ENCODE measurements at places on chromosomes 4 and X.

- H3K4me3 ChIP-seq = no peak overlapping the region
- H3K27me3 ChIP-seq = no peaks in the 10 kb centered on the region
- peaks cover 6% of the 10 kb centered on the region for H3K4me1 ChIP-seq
- no peak for DNase-seq
- no peak overlapping the region for H3K27ac ChIP-seq
- peaks cover 14% of the 10 kb centered on the region for H3K36me3 ChIP-seq
Observed at GRCh38 chrX:20130357-20130756, 11.3 kb downstream of the EIF1AX start.

- DNase-seq = no peak
- no peak overlapping the region for H3K4me3 ChIP-seq
Observed at GRCh38 chr4:52010986-52011385, 9.2 kb downstream of the LRRC66 start.

GRCh38 chr4:188143731-188144130 is 4.5 kb downstream of the TRIML1 start:
- no peaks in the 10 kb centered on the region for H3K4me1 ChIP-seq
- H3K4me3 ChIP-seq = no peak overlapping the region
- DNase-seq = no peak
- H3K27ac ChIP-seq = no peak overlapping the region

DNA sequence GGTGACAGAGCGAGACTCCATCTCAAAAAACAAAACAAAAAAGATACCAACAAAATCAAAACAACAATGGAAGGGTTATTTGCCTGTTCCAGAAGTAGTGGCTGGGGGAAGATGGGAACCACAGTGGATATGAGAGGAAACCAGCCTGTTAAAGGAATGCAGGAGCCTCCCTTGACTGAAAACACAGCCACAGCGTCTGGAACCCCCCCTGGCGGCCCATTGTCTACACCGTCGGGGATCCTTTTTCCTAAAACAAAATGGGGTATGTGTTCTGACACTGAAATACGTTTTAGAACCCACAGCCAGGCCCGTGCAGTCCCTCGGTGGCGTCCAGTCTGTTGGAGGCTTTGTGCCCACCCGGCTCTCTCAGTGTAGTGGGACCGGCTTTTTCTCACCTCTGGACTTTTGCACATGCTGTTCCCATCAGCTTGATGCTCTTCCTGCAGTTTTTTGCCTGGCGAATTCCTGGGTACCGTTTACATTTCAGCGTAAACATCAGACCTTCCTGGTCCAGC is 19.6 kb downstream of the PIGG start:
- no peak overlapping the region for H3K27ac ChIP-seq
- no peaks in the 10 kb centered on the region for H3K4me1 ChIP-seq
- H3K4me3 ChIP-seq = no peak overlapping the region
- no peak for DNase-seq
- peaks cover 59% of the 10 kb centered on the region for H3K36me3 ChIP-seq
- H3K27me3 ChIP-seq = no peaks in the 10 kb centered on the region

- peaks cover 1% of the 10 kb centered on the region for H3K27me3 ChIP-seq
- H3K4me1 ChIP-seq = no peaks in the 10 kb centered on the region
- no peak overlapping the region for H3K4me3 ChIP-seq
- H3K36me3 ChIP-seq = no peaks in the 10 kb centered on the region
Observed at GRCh38 chr4:87916626-87917025, 58.9 kb upstream of the SPP1 start.

DNA sequence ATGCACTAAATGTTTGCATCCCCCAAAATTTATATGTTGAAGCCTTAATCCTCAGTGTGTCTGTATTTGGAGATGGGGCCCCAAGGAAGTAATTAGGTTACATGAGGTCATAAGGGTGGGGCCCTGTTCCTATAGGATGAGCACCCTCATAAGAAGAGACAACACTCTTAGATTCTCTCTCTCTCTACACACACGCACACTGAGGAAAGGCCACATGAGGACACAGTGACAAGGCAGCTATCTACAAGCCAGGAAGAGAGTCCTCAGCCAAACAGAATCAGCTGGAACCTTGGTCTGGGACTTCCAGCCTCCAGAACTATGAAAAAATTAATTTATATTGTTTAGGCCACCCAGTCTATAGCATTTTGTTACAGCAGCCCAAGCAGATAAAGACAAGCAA is 69.3 kb upstream of the NOCT start:
- H3K36me3 ChIP-seq = no peaks in the 10 kb centered on the region
- DNase-seq = no peak
- H3K27me3 ChIP-seq = no peaks in the 10 kb centered on the region
- no peak overlapping the region for H3K27ac ChIP-seq

GRCh38 chr4:118983293-118983692 is 94.6 kb downstream of the SYNPO2 start:
- H3K4me1 ChIP-seq = no peaks in the 10 kb centered on the region
- DNase-seq = no peak
- H3K36me3 ChIP-seq = no peaks in the 10 kb centered on the region
- H3K27me3 ChIP-seq = peaks cover 3% of the 10 kb centered on the region
- H3K27ac ChIP-seq = no peak overlapping the region
- H3K4me3 ChIP-seq = no peak overlapping the region

DNA sequence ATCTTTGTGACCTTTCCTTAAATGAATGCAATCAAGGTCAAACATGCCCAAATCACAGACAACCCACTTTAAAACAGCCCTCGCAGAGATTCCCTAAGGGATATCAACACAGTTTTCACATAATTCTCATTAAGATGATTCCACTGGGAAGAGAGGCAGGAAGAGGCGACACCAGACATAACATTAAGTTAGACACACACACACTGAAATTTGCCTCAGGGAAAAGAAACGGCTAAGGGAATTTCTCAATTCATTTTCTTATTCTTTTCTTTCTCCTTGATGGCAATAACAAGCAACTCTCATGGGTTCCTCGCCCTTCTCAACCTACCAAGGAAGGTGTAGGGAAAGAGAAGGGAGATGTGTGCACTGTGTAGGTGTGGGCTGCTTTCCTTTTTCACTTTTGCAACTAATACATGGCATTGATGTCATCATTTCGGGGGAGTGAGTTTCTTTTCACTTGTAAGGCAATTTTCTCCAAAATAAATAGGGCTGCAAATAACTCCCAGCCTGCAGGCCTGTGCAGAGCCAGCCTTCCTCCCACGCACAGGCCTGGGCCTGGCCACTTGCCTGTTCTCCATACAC is 41.4 kb downstream of the SOD3 start:
- DNase-seq = no peak
- H3K36me3 ChIP-seq = no peaks in the 10 kb centered on the region
- H3K27ac ChIP-seq = no peak overlapping the region
- no peak overlapping the region for H3K4me3 ChIP-seq
- H3K27me3 ChIP-seq = no peaks in the 10 kb centered on the region

DNA sequence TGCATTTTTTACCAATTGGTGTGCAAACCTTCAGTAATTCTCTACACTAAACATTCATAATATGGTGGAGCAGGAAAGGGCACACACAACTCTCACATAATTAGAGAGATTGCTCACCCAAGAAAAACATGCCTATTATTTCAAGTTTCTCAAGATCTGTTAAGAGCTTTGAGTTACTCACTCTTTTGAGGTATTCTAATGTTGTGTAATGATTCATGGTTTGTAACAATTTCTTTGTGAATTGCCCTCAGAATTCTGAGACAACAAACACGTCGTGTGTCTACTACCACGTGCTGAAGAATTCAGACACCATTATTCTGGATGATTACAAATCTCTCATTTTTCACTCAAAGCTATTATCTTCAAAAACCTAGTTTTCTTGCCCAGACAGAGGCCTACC is 82.8 kb downstream of the PDGFC start:
- H3K4me1 ChIP-seq = no peaks in the 10 kb centered on the region
- no peak overlapping the region for H3K4me3 ChIP-seq
- no peaks in the 10 kb centered on the region for H3K36me3 ChIP-seq
- no peak for DNase-seq

- no peaks in the 10 kb centered on the region for H3K36me3 ChIP-seq
- no peak overlapping the region for H3K4me3 ChIP-seq
Observed at GRCh38 chrX:18973527-18974192, 10.3 kb downstream of the PHKA2 start.

- no peak for DNase-seq
- H3K27ac ChIP-seq = no peak overlapping the region
- H3K4me1 ChIP-seq = peaks cover 11% of the 10 kb centered on the region
- no peaks in the 10 kb centered on the region for H3K36me3 ChIP-seq
Observed at GRCh38 chr4:83019794-83020494, 9.3 kb upstream of the LIN54 start.

- no peaks in the 10 kb centered on the region for H3K27me3 ChIP-seq
- no peak for DNase-seq
- no peaks in the 10 kb centered on the region for H3K4me1 ChIP-seq
- no peak overlapping the region for H3K27ac ChIP-seq
Observed at GRCh38 chr4:60637976-60638375, 562.1 kb upstream of the ADGRL3 start.

DNA sequence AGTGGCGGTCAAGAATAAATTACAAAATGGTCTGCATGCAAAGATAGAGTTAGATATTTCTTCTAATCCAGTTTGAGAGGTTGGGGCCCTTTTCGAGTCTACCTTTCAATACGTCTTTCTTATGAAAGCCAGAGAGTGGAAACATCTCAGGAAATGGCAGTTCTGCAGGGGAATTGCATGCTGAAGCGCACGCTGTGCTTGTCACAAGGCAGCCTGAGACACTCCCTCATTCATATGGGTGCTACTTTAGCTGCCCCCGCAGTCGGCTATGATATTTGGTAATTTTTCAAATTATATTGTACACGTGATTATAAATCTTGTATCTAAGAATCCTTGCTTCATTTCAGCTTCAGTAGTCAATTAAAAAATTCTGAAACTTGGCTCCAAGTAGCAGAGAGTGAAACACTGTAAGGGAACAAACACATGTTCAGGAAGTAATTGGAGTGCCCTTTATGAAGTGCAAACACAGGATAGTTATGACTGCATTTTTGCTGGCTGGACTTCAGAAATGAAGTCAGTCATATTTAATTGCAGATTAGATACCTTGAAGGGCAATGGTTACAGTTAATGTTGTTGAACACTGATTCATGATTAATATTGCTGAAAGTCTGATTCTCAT is 145.5 kb upstream of the NAP1L5 start:
- H3K27ac ChIP-seq = no peak overlapping the region
- DNase-seq = no peak
- H3K4me3 ChIP-seq = no peak overlapping the region
- H3K27me3 ChIP-seq = no peaks in the 10 kb centered on the region

GRCh38 chr4:105210916-105211315 is 64.2 kb downstream of the TET2 start:
- H3K4me3 ChIP-seq = no peak overlapping the region
- H3K36me3 ChIP-seq = peaks cover 44% of the 10 kb centered on the region
- no peak overlapping the region for H3K27ac ChIP-seq
- H3K27me3 ChIP-seq = no peaks in the 10 kb centered on the region
- H3K4me1 ChIP-seq = peaks cover 23% of the 10 kb centered on the region

GRCh38 chrX:16882169-16882568 is 12.0 kb upstream of the RBBP7 start:
- peak overlapping the region; percentile 75 for H3K27ac ChIP-seq
- no peaks in the 10 kb centered on the region for H3K27me3 ChIP-seq
- H3K4me1 ChIP-seq = peaks cover 5% of the 10 kb centered on the region
- H3K36me3 ChIP-seq = no peaks in the 10 kb centered on the region
- peak overlapping the region; percentile 72 for H3K4me3 ChIP-seq

GRCh38 chrX:120750381-120750780 is 120.5 kb upstream of the C1GALT1C1 start:
- H3K36me3 ChIP-seq = no peaks in the 10 kb centered on the region
- H3K27me3 ChIP-seq = no peaks in the 10 kb centered on the region
- no peak for DNase-seq
- H3K4me3 ChIP-seq = no peak overlapping the region
- H3K27ac ChIP-seq = no peak overlapping the region

- H3K27ac ChIP-seq = no peak overlapping the region
- no peak overlapping the region for H3K4me3 ChIP-seq
- no peaks in the 10 kb centered on the region for H3K4me1 ChIP-seq
- peaks cover under 1% of the 10 kb centered on the region for H3K27me3 ChIP-seq
- DNase-seq = no peak
- no peaks in the 10 kb centered on the region for H3K36me3 ChIP-seq
Observed at GRCh38 chrX:69238114-69238886, 73.0 kb upstream of the PJA1 start.
